ENCODE measurements at places on chromosomes 11 and 22.
A peak's percentile ranks its signal among the peaks of the same experiment; 100 is the strongest.

DNA sequence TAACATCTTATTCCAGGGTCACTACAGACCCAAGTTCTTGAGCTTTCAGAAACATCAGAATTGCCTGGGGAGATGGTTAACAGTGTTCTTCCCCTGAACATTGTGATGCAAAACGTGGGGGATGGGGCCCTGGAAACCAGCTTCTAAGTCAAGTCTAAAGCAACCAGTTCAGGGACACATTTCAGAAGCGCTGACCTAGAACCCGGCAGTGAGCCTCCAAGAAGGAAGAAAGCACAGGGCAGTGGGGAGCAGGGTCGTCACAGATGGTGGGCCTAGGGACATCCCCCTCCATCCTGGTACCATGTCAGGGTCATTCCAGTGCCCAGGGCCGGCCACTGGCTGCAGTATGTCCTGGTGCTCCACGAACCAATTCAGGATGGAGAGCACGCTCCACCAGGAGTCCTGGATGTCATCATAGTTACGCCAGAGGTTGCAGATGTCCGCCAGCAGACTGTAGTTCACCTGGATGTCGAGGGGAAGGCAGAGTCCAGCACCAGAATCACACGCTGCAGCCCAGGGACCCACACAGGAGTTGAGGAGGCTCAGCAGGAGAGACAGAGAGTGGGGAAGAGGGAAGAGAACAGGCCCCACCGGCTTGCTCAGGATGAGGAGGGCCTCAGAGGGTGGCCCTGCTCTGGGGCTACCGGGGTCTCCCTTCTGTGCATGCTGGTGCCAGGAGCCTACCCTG lies 5.0 kb downstream of the NAGA start:
- no peak for DNase-seq

DNA sequence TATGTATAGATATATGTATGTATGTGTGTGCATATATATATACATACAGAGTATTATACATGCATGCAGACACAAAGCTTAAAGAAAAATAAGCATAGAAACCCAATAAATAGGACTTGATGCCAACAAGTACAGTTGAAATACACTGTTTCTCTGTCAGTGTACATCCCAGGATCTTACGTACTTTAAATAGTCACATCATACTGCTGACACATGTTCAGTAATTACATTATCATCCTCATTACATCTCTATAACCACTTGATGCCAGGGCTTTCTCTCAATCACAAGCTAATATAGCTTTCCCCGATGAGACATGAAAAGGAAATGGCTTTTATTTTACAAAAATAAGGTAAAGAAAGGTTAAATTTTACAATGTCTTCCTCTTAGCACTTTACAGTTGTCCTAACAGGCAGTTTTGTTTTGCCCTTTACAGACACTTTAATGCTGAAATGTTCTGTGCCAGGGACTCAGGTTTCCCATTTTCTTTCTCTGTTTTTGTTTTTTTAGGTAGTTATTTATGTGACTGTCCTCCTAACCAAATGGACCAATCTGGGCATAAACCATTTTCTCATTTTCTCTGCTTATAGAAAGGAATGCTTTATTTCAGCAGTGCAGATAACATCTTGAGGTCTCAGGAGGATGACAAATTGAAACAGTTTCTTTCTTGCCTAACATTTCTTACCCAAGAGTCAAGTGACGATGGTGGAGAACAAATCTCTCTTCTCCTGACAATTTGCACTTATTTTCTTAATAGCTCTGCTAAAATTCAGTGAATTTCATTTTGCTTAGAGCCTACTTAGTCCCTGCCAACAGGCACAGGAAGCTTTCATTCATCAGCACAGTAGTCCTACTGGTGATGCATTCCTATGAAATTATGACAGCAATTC lies 350.2 kb downstream of the TTC28 start:
- DNase-seq = peak; percentile 30

- DNase-seq = peak; percentile 85
These were observed 31.4 kb downstream of the LIMK2 start for GRCh38 chr22:31243339-31244045.

DNA sequence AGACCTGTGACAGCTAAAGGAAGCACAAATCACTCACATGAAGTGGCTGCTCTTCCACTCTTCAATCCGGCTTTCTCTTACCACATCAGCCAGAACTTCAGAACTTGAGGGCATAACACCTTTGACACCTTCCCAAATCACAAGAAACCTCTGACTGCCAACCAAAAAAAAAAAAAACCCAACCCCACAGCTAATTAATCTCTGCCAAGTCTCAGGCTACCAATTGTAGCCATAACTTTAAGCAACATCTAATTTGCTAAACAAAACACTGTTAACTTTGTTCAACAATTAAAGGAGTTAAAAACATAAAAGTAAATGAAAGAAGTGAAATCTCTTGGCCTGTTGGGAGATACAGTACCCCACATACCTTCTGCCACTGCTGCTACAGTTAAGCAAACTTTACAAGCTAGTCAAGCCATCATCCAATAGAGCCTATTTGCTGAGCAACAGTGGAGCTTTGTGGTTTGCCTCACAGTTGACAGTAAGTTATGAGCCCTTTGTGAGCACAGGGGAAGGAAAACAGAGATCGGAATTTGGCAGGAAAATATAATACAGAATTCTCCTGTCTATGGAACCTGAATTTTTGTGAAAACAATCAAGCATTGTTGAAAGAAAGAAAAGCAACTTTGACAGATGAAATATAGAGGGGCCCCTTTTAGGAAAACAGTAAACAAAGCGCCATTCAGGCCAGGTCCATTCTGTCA lies at the start of gene SOX6:
SOX6 (minus strand) TSS at position 490 of the 704 bp plus-strand sequence. CDS start 15,298 bp downstream, outside the sequence.
- peak; percentile 18 for DNase-seq

GRCh38 chr11:20337526-20338154 lies 25.9 kb upstream of the HTATIP2 start:
- DNase-seq = peak; percentile 38

DNA sequence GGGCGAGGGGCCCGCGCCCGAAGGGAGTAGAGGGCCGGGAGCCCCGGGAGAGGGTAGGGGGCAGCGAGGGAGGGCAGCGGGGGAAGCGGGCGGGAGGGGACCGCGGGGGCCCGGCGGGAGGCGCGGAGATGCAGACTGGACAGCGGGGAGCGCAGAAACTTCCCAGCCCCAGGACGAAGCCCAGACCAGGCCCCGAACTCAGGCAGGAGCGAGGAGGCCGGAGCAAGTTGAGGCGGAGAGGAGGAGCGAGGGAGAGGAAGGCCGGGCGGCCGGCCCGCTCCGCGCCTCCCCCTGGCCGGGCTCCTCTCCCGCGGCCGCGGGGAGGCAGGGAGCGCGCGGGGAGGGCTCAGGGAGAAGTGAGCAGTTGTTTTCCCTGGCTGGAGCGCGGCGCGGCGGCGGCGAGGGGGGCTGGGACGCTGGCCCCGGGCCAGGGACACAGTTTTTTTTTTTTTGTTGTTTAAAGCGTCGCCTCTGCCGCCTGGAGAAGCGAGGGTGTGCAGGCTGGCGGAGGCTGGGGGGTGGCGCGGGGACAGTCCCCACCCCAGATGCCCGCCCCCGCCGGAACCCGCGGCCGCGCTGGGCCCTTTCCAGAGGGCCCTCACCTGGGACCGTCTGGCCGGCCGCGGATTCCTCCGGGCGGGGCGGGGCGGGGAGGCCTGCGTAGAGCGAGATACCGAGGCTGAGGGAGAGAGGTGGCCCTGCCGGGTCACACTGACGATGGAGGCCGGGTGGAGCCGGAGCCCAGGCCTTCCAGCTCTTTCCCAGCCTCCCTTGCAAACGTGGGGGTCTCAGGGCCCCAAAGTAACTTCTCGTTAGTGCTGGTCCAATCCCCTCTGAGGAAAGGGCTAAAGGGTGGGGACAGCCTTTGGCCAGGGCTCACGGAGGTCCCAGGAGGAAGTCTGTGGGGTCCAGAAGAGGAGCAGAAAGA lies at the start of gene LTBP3:
LTBP3 (minus strand) TSS at position 358 of the 928 bp plus-strand sequence. CDS start 400 bp downstream, outside the sequence.
- DNase-seq = peak; percentile 78

- peak; percentile 90 for DNase-seq
These were observed 16.6 kb downstream of the ASCC2 start for GRCh38 chr22:29821291-29822016.

DNA sequence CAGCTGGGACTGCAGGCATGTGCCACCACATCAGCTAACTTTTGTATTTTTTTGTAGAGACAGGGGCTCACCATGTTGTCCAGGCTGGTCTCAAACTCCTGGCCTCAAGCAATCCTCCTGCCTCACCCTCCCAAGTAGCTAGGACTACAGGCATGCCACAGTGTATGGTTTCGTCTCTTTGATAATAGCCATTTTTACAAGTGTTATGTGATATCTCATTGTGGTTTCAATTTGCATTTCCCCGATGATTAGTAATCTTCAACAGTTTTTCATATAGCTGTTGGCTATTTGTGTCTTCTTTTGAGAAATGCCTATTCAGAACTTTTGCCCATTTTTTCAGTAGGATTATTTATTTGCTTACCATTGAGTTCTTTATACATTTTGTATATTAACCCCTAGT lies 9.0 kb upstream of the MTMR3 start:
- DNase-seq = no peak

GRCh38 chr11:24587635-24588034 lies 90.8 kb downstream of the LUZP2 start:
- peak; percentile 53 for DNase-seq

GRCh38 chr22:49531368-49531791 lies 296.3 kb downstream of the BRD1 start:
- no peak for DNase-seq

GRCh38 chr11:122319691-122320620 lies 203.9 kb upstream of the BLID start:
- DNase-seq = no peak

- no peak for DNase-seq
These were observed 23.3 kb downstream of the ELF5 start for GRCh38 chr11:34490304-34490703.

GRCh38 chr11:124745835-124746620 lies 6.0 kb downstream of the VSIG2 start:
- no peak for DNase-seq

GRCh38 chr11:76635991-76636738 lies 34.4 kb downstream of the LRRC32 start:
- no peak for DNase-seq

- DNase-seq = no peak
These were observed 115.9 kb downstream of the TRIM29 start for GRCh38 chr11:120021978-120022377.

DNA sequence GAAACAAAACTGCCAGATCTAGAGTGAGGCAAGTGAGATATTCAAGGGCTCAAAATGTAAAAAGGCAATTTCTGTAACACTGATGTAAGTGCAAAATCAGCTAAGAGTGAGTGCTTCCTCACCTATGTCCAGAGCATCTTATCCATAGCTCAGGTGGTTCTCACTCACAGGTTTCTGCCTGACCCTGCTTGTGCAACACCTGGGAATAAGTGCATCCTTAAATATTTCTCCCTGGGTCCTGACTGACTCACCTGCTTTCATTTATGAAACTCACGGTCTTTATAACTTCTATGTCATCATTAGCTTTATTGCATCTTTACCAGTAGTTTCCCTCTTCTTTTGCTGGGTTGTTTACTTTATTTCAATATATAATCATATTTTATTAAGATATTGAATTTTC lies 260.6 kb downstream of the CNTN5 start:
- DNase-seq = no peak

- DNase-seq = no peak
These were observed 21.9 kb upstream of the MOB2 start for GRCh38 chr11:1508491-1508891.

GRCh38 chr22:23715806-23716375 lies 25.1 kb downstream of the RGL4 start:
- DNase-seq = no peak

- no peak for DNase-seq
These were observed 2.9 kb downstream of the SERPIND1 start for GRCh38 chr22:20776624-20777405.

- no peak for DNase-seq
These were observed 69.7 kb upstream of the GALNT18 start for GRCh38 chr11:11691296-11692151.

DNA sequence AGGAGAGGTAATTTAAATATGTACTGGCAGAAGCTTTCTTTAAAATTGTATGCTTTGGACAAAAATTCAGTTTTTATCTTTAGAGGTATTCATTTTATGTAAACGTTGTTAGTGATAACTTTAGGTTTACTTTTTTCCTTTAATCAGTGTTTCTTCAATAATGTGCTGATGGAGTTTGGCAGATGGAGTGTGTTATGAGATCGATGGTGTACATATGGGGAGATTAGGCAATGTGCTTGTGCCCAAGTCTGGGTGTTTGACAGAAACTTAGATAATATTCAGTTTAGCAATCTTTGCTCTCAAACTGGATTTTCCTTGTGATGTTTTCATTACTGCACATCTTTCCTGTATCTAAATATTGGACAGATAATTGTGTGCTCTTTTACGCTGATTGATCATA lies 425.4 kb downstream of the JRKL start:
- no peak for DNase-seq

- no peak for DNase-seq
These were observed 27.0 kb downstream of the P4HA3 start for GRCh38 chr11:74284466-74284865.

DNA sequence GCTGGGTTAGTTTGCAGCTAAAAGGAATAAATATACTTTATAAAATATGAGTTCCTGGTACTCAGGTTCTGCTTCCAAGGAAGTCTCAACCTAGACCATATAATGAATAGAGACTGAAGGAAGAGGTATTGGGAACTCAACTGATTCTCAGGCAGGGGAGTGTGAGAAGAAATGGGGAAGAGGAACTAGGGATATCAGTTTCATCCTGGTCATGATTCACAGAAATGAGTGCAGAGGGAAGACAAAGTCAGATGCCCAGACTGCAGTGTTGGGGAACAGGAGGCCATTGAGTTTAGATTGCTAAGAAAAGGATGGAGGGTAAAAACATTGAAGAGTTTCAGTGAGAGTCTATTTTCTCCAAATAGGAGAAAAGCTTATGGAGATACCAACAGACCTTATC lies 28.8 kb downstream of the PLAAT5 start:
- DNase-seq = no peak

DNA sequence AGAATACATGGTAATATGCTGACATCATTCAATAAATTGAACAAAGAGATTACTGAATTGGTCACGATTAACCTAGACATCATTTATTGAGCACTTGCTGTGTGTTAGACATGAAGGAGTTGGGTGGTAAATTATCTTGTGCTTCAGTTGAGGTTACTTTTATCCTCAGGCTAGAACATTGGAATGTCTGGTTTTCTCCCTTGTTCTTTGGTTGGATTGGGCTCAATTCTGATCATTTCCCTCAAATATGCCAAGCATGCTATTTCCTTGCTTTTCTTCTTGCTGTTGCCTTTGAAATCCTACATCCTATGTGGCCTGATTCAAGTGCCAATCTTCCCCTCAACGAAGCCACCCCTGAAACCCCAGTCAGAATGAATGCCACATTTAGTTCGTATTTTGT lies 65.8 kb downstream of the DEUP1 start:
- peak; percentile 85 for DNase-seq

DNA sequence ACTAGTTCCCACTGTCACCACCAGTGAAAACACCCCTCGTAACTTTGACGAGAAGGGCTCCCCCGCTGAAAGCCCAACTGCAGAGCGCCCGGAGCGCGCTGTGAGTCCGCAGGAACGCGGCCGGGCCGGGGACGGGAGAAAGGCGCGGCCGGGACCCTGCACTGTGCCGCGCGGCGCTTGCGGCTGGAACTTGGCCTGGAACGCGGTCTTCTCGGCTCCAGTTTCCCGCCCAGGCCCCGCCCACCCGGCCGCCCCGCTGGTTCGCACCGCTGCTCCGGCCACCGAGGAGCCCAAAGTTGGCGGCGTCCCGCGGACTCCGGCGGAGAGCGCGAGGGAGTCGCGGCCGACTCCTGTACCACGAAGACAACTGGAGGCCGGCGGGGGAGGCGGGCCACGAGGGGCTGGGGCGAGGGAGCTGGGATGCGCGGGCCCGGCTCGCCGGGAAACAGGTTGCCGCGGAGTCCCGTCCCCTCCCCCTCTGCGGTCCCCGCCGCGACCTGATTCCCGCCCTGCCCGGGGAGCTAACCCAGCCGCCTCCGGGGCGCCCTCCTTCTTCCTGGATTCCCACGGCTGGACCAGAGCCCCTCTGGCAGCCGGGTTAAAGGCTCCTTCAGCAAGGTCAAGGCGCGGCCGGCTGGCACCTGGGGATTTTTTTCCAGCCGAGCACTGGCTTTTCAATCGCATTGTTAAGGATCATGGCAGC lies 3.4 kb downstream of the TENM4 start:
- peak; percentile 66 for DNase-seq

Data from fibroblast of lung (primary cell).